NCI-H2171 (cell line): ENCODE measurements at places on chromosomes 5 and 9.

- no peak for DNase-seq
Observed at GRCh38 chr5:147831465-147831864, at the start of gene SPINK1. TSS of gene SPINK1 (minus strand) at chr5:147831671. CDS start at chr5:147831577, 94 bp downstream.

GRCh38 chr5:73119451-73120157 lies 771 bp upstream of the TMEM171 start:
- no peak for DNase-seq

GRCh38 chr5:167771571-167771970 lies 519.9 kb upstream of the WWC1 start:
- DNase-seq, result no peak

- no peak for DNase-seq
Observed at GRCh38 chr9:93702261-93702660, 125.9 kb downstream of the PHF2 start.

- DNase-seq, result no peak
Observed at GRCh38 chr5:25970906-25971489, 1067.4 kb downstream of the CDH9 start.

DNA sequence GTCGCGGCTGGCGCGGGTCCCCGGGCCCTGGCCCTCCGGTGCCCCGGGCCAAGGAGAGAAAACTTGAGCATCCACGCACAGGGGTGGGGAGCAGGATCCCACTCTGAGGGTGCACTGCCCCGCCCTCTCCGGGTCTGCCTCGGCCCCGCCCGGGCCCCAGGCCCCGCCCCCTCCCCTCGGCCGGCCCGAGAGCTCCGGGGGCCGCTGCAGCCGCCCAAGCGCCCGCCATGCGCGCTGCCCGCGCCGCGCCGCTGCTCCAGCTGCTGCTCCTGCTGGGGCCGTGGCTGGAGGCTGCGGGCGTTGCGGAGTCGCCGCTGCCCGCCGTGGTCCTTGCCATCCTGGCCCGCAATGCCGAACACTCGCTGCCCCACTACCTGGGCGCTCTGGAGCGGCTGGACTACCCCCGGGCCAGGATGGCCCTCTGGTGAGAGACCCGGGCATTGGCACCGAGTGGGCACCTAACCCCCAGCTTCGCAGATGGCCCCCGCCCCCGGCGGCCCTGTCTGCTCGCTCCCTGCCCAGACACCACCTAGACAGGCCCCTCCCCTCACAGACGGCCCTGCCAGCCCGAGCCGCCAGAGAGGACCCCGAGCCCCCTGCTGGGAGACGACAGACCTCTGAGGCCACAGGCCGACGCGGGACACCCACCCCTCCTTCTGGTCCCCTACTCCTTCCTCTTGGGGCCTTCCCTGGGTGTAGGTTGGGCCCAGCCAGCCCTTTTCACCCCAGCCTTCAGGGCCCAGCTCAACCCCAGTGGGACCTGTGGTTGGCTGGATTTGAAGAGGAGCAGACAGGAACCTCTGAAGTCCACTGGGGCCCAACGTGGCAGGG lies at the start of gene CERCAM:
TSS of gene CERCAM (plus strand) at position 207 of the 831 bp plus-strand sequence. CDS start at position 228, 21 bp downstream.
- DNase-seq, result peak; percentile 60

DNA sequence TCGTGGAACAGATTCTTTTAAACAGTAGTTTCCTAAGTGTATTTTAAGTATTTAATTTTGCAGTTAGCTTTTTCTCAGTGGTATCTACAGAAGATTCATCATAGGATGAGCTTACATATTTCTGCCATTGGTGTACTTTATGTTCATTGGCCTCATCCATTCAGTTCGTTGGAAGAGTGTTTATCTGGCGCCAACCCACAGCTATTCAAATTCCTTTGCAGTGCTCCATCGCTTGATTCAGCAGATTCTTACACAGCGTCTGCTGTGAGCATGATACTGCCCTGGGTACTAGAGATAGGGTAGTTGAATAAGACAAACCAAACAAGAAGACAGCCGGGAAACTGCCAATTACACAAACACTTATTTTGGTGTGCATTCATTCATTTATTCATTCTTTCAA lies 55.1 kb downstream of the NUP214 start:
- no peak for DNase-seq

GRCh38 chr5:11494340-11494739 lies 409.9 kb downstream of the CTNND2 start:
- DNase-seq, result no peak

DNA sequence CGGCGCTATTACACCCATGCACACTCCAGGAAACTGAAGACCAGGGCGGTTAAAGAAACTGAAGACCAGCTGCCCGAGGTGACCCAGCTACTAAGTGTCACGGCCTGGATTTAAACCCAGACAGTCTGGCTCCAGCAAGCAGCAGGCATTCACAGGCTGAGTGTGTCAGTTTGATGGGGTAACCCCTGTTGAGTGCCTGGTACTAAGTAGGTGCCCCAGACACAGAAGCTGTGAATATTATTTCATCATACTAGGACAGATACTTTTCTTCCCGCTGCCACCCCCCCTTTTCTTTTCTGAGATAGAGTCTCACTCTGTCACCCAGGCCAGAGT lies 7.3 kb downstream of the ENG start:
- no peak for DNase-seq

- DNase-seq, result no peak
Observed at GRCh38 chr5:113218200-113218599, 216.6 kb downstream of the TSSK1B start.

DNA sequence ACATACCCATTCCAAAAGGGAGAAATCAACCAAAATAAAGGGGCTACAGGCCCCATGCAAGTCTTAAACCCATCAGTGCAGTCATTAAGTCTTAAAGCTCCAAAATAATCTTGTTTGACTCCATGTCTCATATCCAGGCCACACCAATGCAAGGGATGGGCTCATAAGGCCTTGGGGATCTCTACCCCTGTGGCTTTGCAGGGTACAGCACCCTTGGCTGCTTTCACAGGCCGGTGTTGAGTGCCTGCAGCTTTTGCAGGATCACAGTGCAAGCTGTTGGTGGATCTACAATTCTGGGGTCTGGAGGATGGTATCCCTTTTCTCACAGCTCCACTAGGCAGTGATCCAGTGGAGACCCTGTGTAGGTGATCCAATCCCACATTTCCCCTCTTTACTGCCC lies 5.0 kb upstream of the SPINK14 start:
- DNase-seq, result no peak

DNA sequence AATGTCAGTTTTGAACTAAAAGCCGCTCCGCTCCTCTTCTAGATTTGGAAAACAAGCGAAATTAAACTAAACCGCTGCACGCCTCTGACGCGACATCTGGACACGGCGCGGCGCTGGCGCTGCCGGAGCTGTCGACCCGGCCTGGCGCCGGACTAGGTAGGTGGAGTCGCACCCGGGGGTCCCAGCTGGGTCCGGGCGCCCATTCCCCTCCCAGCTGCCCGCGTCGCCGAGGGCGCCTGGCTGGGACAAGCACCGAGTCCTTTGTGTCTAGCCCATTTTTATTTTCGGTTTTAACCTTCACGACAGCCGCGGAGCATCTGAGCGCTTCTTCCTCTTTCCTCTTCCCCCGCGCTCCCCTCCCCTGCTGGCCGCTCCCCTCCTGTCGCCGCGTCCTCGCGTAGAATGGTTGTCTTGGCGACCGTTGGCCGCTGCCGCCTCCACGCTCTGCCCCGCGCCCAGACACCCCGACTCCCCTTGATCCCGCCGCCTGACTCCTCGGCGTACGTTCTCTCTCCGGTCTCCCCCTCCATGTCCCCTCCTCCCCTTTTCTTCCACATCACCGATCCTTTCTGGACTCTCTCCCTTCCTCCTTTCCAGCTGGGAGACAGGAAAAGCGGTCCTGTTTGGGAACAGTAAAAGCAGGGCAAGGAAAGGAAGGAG lies 545 bp downstream of the CDKN2B-AS1 start:
- DNase-seq, result peak; percentile 46

- no peak for DNase-seq
Observed at GRCh38 chr5:95713960-95714710, 17.0 kb upstream of the RHOBTB3 start.

- no peak for DNase-seq
Observed at GRCh38 chr5:19891658-19892057, 96.3 kb downstream of the CDH18 start.

DNA sequence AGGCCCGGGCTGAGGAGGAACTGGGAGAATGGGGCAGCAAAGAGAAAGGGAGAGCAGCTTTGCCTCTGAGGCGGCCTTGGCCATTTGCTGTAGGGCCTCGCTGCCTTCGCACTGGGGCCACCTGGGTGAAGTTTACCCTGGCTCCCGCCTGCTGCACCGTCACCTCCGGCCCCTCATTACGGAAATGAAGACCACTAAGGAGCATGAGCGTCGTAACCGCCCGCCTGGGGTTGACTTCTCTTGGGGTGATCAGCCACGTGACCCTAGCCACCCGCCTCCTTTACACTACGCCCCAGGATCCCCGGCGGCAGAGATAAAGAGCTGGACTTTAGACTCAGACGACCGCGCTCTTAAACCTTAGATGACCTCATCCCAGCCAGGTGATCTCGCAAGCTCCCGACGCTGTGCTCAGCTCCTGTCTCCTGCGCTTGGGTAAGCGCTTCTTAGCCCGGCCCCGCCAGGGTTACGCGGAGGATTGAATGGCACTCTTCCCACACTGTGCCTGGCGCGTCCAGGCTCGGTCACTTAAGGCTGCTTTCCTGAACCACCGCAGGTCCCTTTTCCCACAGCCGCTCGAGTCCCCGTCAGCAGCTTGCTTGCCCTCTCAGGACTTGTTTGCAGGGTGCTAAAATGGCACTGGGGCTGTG lies 107.9 kb upstream of the LARP1 start:
- DNase-seq, result no peak

DNA sequence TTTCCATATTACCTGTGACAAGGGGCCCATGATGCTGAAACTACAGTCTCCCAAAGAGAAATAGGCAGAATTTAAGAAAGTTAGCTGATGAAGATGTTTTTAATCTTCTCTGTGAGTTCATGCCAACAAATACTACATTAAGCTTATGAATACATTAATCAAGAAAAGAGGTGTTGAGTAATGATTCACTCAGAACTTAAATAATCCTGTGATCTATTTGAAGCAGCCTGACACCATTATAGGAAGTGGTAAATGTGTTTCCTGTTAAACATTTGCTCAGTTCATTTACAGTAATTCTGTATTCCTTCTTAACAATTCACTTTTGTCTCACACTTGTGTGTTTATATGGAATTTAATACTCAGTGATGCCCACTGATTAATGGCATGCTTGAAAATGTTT lies 75.0 kb upstream of the IZUMO3 start:
- DNase-seq, result no peak

DNA sequence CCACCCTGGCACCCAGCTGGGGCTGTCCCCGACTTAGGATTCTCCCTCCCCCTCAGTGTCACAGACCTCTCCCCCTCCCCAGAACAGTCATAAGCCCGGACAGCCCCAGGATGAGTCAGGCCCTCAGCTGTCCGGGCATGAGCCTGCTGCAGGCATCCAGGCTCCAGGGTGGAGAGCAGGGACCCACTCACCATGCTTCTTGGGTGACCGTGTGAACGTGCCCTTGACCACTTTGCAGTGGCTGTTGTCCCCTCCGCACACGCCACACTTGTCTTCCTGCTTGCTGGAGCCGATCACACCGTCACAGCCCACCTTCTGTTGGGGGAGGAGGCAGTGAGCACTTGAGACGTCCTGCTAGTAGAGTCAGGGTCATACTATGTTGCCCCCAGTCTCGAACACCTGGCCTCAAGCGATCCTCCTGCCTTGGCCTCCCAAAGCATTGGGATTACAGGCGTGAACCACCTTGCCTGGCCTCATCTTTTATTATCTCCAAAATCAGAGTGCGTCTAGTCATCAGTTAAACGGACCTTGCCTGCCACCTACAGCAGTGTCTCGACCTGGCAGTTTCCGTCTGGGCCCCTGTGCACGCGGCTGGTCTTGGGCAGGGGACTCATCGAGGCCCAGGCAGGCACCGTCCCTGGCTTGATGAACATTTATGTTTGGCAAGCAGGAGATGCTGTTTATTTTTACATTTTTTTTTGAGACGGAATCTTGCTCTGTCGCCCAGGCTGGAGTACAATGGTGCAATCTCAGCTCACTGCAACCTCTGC lies 72.6 kb downstream of the ZNF354C start:
- no peak for DNase-seq

DNA sequence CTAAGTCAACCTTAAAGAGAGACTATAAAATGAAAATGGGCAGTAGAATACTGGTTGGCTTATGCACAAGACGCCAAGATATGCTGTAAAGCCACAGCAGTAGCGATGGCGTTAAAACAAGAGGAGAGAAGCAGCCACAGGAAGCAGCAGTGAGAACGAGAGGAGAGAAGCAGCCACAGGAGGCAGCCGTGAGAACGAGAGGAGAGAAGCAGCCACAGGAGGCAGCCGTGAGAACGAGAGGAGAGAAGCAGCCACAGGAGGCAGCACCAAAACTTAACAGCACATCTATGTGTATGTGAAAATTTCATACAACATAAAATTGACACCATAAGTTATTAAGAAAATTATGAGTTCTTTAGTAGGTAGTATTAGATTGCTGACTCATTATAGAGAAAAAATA lies 2318.6 kb upstream of the ACO1 start:
- no peak for DNase-seq

DNA sequence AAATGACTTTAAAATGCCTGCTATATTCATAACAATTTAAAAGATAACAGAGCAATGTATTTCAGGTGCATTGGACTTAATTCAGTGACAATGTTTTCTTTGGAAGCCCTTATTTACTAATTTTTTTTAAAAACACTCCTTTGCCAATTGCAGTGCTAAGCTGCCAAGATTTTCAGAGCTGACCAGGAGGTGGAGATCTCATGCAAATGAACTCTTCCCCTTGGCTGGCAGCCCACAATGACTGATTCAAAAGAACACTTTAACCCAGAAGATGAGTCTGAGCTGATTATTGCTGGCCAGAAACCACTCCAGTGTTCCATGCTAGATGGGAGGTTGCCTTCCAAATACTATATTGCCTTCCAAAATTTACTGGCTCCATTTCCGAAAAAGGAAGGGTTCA lies 128.3 kb upstream of the CCNH start:
- DNase-seq, result no peak

DNA sequence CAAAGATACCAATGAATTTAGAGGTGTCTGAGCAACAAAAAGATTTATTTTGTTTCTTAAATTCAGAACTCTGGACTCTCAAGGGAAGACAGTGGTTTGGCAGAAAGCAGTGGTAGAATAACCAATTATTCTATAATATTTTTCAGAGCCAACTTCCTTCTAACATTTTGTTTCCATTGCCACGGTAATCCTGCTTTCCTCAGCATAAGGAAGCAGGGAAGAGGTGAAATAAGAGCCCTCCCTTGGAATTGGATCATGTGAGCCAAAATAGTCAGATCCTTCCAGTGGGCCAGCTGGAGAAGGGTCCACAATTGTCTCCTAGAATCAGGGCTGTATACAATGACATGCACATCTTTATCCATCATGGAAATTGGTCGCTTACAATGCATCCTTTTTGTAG lies 130.0 kb upstream of the MAP1B start:
- no peak for DNase-seq

DNA sequence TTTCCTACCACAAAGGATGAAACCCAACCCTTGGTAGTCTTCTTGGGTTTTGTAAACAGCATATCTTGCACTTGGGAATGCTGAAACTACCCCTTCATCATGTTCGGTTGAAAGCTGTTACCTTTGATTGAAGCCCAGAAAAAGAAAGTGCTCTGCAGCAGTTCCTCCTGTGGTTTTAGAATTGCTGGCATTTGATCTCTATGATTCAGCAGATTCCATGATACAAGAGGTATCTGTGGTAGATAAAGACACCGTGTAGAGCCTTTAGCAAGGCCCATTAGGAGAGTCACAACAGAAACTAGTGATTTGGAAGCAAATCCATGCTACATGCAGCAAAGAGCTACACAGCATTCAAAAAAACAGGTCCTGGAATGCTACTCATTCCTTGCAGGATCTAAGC lies 557.0 kb downstream of the TLE1 start:
- no peak for DNase-seq
